Activated B cell treated with CpG ODN at 0.5 μM for 24 hours (primary cell): ENCODE measurements at places on chromosomes 11 and 22.

- no peak for DNase-seq
Observed at GRCh38 chr11:27658535-27659236, 41.6 kb downstream of the BDNF start.

DNA sequence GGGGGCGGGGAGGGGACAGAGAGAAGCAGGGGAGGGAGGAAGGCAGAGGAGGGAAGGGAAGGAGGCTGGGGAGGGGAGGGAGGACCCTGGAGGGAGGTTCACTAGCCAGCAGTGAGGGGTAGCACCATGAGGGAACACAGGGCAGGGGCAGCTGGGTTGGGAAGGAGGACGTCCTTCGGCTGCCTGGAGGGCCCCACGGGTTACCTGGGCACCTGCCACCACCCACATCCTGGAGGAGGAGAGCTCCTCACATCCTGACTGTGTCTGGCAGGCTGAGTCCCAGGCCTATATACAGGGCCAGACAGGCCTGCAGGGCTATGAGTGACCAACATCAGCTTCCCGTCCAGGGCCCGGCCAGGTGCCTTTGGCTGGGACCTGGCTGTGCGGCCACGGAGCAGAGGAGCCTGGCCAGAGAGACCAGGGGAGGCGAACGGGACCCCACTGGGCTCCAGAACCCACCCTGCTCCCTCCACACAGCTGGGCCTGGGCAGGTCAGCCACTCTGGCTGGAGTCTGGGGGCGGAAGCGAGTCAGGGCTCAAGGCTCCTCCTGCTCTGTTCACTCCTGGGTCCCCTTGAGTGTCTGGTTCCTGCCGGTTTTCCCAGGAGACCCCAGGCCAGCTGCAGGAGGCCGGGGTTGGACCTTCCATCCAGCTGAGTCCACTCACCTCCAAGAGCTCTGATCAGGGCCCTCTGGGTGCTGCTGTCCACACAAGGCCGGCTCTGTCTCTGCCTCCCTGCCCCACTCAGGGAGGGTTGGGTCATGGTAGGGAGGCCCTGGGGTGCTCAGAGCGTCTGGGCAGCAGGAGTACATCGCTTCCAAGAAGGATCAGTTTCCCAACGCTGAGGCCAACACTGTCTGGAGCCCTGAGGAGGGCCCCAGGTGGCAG lies 677.7 kb downstream of the BRD1 start:
- no peak for DNase-seq

- DNase-seq, result no peak
Observed at GRCh38 chr11:73555615-73556014, 42.3 kb downstream of the FAM168A start.

- DNase-seq, result no peak
Observed at GRCh38 chr11:61866231-61866957, 25.0 kb downstream of the FADS3 start.

GRCh38 chr22:31861226-31861840 lies 83.0 kb upstream of the YWHAH start:
- no peak for DNase-seq

DNA sequence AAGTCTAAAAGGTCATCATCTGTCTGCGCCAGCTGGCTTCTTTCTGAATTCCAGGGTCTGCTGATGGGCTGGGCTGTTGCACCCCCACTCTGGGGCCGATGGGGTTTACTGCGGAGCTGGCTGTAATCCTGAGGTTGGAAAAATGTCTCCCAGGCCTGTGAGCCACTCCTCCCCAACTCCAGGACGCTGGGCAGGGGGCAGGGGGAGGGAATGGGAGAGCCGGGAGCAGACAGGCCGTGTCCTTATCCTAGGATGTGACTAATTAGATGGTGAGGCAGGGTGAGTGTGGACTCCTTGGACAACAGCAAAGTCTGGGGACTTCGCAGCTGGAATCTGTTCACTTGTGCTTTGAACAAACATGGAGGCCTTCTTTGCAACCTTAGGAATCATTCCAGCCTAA lies 48.7 kb downstream of the LRRC32 start:
- DNase-seq, result no peak

GRCh38 chr11:65314501-65315203 lies at the start of gene CDC42EP2:
Gene CDC42EP2, plus strand, starts transcription at chr11:65314866. Its CDS starts 6,033 bp downstream, at chr11:65320899.
- DNase-seq, result peak; percentile 79

DNA sequence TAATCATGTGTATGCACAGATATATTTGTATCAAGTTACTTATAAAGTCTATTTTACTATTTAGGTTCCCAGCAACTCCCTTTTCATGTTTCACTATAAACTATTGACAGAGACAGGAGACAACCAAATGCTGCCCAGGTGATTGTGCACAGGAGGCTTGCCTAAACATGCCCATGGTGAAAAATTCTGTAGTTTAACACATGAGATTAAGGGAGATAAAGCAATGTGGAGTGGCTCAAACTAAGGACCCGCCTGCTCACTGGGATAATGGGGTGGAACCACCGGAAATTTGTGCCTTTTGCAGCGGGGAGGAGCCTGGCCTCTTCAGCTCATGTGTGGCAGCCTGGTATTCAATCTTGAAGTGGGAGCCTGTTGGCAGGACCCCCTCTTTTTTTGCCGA lies 459.5 kb upstream of the CNTN5 start:
- no peak for DNase-seq

DNA sequence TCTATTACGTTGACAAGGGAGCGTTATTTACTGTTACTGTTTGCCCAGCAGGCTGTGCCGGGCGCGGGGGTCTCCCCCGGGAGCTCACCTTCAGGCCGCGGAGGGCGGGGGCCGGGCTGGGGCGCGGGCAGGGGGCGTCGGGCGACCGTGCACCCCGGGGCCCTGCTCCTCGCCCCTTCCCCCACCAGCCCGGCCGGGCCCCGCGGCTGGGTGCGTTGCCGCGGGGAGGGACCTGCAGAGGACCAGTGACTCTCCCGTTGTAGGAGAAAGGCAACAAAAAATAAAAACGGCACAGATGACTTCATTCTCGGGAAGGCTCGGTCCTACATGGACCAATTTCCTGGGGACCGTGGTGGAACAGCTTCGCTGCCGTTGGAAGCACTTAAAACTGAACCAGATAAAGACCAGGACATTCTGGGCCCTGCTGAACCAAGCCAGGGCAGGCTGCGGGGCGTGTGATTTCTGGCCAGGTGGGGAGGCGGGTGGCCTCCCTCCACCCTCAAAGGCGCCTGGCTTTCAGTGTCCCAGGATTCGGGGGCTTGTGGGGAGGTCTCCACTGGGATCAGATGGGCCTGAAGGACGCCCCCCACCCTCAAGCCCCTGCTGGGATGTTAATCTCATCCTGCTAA lies 57.4 kb downstream of the IGLL1 start:
- DNase-seq, result no peak

- DNase-seq, result no peak
Observed at GRCh38 chr11:57131080-57131790, 50.5 kb upstream of the LRRC55 start.

- DNase-seq, result no peak
Observed at GRCh38 chr22:34344702-34345101, 424.4 kb upstream of the LARGE1 start.

- no peak for DNase-seq
Observed at GRCh38 chr11:113419454-113420003, 31.9 kb downstream of the ANKK1 start.

- no peak for DNase-seq
Observed at GRCh38 chr22:32555581-32555980, 81.0 kb downstream of the FBXO7 start.

- DNase-seq, result no peak
Observed at GRCh38 chr11:114664641-114665040, 13.7 kb upstream of the NXPE2 start.

- DNase-seq, result no peak
Observed at GRCh38 chr22:28538922-28539321, 140.7 kb downstream of the TTC28 start.

DNA sequence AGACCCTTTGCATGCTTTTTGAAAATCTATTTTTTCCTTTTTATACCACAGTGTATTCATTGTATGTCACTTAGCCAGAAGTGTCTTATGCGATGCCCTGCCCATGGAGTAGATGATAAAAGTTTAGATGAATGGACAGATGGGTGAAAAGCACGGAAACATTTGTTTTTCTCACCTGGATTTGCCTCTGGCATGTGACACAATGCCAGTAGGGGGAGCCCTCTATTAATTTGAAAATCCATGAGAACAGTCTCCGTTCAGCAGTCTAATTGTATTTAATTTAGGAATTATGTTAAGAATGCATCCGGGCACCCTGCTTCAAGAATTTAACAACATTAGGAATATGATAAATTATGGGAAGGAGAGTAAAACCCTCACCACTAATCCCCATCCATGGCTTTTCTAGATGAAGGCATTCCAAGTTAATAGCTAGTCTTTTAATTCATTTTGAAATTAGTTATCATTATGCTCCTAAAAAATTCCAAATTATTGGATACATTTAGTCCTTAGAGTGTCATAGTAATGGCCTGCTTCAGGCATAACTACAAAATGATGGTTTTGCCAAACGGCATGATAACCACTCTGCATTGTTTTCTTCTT lies 55.3 kb upstream of the ALKBH3 start:
- no peak for DNase-seq

DNA sequence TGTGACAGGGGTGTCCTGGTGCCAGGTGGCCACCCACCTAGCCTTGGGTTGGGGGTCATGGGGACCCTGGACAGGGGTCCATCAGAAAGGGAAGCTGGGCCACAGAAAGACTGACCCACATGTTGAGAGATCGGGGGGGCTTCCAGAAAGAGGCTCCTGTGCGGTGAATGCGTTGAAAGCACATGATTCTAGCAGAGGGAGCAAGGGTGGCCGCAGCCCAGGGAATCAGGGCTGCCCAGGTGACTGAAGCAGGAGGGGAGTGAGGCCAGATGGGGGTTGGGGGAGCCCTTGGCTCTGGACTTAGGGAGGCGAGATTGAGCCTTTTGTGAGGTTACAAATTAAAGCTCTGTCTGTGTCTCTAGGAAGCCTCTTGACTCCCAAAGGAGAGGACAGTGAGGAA lies 80.7 kb downstream of the MORC2 start:
- no peak for DNase-seq

GRCh38 chr11:121936781-121937447 lies 179.1 kb downstream of the BLID start:
- DNase-seq, result no peak

DNA sequence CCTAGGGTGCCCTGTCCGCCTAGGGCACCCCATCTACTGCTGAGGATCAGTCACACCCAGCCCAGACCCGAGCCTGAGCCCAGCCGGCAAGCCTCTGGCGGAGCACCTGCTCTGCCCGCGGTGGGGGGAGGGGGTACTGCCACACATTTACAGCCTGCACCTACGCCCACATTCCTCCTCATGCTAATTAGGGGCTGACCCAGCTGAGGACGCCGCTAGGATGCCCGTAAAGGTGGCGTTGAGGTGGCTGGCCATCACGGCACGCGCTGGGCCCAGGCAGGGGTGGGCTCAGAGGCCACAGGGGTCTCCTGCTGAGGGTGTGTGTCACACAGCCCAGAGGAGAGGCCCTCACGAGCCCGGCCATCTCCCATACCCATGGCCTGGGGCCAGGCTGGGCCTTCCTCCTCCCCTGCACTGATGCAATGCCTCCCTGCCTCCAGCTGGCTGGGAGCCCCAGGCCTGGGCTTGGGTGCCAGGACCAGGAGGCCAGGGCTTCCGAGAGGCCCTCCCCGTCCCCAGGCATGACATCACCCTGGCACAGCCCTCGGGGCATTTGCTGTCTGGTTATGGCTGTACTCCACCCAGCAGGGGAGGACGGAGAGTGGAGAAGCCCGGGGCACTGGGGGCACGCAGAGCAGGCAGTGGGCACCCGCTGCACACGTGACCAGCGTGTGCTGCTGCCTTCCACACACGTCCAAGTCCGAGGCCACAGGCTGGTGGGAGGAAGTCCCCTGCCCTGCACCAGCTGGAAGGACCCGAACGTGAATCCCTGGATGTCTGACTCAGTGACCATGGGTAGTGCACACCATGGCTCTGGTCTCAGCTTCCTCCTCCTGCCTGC lies 12.7 kb downstream of the DUSP8 start:
- no peak for DNase-seq

- no peak for DNase-seq
Observed at GRCh38 chr11:117668321-117668751, 128.7 kb downstream of the DSCAML1 start.

DNA sequence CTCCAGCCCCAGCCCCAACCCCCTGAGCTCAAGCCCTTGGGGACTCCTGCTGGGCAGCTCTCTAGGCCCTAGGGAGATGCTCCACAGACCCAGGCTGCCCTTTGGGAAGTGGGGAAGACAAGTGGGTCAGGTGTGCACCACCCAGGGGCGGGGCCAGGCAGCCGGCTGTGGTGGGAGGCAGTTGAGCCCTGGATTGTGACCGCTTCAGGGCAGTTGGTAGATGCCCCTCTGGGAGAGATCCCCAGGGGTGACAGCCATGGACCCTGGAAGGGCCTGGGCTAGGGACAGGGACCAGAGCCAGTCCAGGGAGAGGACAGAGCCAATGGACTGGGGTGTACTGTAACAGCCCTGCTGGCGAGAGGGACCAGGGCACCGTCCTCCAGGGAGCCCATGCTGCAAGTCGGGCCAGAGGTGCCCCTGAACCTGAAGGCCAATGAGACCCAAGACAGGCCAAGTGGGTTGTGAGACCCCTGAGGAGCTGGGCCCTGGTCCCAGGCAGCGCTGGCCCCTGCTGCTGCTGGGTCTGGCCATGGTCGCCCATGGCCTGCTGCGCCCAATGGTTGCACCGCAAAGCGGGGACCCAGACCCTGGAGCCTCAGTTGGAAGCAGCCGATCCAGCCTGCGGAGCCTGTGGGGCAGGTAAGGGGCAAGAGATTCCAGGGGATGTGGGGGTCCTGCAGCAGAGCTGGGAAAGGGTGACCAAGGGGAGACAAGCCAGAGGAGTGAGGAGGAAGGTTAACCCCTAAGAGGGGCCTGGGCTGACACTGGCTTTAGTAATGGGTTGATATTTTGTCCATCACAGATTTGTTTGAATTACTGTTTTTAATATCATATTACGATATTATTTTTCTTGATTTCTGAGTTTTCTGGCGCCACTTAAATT lies at the start of gene IGLL5:
Gene IGLL5 (plus strand): TSS at position 196 of the 883 bp plus-strand sequence. CDS start 238 bp downstream, at position 434.
- DNase-seq, result no peak

DNA sequence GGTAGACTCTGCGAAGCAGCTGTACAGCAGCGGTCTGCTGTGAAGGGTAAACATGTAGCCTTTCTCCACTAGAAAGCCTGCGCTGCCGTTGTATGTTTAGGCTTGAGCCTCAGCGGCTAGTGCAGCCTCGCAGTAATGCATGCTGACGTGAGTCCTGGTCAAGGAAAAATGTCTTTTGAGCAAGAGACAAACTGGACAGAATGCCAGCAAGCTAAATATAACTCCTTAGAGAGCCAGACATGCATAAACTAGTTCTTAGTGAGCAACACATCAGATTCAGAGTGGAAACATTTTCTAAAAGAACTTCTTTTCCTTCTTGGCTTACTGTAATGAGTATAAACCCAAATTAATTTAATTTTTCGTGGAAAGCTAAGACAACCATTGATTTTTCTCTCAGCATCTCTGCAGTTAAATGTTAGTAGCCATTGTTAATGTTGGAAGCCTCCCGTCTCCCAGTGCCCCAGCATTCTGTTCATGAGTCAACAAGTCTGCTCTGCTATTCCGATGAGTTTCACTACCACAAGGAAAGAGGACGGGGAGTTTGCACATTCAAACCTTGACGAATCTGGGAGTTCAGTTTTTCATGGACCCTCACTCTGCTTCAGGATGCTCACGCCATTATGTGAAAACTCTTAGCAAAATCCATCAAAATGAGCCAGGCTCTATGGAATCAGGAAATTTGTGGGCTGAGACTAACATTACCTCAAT lies 51.4 kb downstream of the JAM3 start:
- DNase-seq, result no peak
